ENCODE measurements at places on chromosomes 16 and 17. TPM values are rescaled to one million over a fixed set of nuclear protein-coding genes. Genes with fewer than 3 reads are reported as not detected.
A peak's percentile ranks its signal among the peaks of the same experiment; 100 is the strongest.

DNA sequence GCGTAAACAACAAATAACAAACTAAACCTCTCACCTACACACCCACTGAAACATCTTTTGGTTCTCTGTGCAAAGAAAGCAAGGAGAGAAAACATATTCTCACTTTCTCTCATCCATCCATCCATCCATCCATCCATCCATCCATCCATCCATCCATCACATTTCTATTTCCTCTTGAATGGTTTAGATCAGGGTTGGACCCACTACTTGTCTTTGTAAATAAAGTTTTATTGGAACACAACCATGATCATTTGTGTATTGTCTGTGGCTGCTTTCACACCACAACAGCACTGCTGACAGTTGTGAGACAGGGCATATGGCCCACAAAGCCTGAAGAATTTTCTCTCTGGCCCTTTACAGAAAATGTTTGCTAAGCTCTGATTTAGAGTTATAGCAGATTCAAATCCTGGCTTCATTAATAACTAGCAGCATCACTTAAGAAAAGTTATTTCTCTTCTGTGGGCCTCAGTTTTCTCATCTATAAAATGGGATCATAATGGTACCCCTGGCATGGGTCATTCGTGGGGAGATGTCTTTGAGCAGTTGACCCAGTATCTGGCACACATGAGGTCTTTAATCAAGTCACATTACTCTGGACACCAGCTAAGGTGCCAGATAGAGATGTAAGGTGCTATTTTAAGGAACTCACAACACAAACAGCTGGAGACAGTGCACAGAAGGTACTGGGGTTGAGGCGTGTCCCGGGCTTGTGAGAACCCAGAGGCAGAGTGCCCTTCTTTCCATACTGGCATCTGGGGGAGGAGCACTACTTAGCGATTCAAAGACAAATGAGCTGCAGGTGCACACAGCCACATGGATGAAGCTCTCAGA, 146.3 kb downstream of the CMIP start:
- no peak for DNase-seq

DNA sequence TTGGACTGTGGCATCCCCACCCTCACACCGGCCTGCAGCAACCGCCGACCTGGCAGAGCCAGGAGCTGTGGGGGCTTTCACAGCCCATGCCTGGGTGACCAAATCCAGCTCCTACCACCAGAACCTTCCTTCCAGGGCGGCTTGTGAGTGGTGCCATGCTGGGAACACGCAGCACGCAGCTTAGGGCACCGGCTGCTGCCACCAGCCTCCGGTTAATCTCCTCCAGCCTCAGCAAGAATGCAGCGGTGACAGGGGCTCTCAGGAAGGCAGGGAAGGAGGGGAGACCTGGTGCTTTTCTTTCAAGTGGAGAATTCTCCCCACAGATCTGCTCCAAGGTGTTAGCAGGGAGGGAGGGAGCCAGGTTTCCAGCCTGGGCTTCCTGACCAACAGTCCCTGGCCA, 32.3 kb upstream of the ANKRD40CL start:
- DNase-seq = no peak

DNA sequence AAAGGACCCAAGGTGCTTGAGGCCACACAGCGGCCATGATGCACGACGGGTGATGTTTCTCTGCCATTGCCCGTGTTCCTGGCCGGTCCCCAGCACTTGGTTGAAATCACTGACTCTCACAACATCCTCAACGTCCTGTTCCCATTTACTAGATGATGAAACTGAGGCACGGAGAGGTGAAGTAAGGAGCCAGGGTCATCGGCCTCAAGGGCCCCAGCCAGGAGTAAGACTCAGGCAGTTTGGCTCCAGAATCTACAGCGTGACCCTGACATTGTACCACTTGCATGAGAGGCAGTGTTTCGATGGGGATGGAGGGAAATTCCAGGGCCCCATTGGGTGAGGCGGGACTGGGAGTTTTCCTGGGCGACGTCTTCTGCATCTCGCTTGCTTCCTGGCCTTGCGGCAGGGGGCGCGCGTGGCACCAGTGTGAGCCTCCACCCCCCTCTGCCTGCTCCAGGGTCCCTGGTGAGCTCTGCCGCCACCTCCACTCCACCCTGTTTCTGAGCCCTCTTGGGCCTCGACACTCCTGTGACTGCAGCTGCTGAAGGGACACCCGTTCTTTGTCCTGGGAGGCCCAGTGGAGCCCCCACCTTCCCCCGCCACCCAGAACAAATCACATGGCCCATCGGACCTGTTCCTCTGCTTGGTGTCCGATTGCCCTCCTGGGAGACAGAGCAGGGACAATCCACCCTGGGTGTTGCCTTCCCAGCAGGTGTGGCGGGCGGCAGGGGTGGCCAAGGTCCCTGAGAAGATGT, 133.0 kb upstream of the GSE1 start:
- DNase-seq = no peak

- DNase-seq = no peak
Measured at GRCh38 chr16:80210787-80211186, 330.0 kb upstream of the DYNLRB2 start.

DNA sequence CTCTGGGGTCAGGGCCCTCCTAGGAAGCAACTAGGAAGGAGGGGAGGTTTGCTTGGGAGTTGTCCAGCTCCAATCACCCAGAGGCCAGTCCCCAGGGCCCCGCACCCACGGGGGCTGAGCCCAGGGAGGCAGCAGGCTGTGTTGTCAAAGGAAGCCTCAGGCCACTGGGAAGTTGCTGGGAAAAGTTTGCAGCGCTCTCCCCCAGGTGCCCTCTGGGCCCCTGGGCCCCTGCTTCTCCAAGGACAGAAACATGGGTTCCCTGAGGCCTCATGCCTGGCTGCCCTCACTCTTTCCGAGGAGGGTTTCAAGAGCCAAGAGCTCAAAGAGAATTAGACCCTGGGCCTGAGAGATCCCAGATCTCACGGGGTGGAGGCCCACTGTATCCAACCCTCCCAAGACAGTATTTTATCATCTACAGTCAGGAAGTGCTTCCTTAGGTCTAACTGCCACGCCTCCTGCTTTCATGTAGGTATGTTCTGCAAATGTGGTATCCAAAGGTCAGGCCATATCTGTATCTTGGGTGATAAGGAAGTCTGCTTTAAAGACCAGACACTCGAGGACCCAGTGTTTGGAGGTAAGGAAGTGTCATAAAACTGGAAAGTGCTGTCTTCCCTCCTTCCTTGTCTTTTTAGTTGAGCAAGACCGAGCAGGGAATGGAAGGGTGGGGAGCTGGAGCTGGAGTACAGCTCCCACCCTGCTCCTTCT, 44.2 kb upstream of the ZNF423 start:
- DNase-seq = no peak

DNA sequence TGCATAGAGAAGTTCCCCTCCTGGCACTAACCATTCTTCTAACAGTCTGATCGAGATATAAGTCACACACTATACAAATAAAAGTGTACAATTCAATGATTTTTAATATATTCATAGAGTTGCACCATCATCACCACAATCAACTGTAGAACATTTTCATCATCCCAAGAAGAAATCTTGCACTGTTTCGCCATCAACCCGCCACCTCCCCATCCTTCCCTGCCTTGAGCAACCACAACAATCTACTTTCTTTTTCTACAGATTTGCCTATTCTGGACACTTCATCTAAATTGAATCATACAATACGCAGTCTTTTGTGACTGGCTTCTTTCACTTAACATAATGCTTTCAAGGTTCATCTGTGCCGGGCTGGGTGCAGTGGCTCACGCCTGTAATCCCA, 33.0 kb upstream of the GUCY2D start:
- DNase-seq = peak; percentile 37

- DNase-seq = peak; percentile 54
Measured at GRCh38 chr17:59378675-59379074, 47.2 kb downstream of the YPEL2 start.

The ANKRD40CL gene
- not detected for total RNA-seq

The CALB2 gene
- 1.3 TPM for total RNA-seq

The CCL7 gene
- total RNA-seq = 0.33 TPM

The SCARF1 gene
- total RNA-seq = 0.99 TPM

The ODAD4 gene
- total RNA-seq = 1.3 TPM

The CDRT15 gene
- total RNA-seq = not detected

All from fibroblast of lung (primary cell).